ENCODE measurements at places on chromosomes 5 and 9. TPM values are rescaled to one million over a fixed set of nuclear protein-coding genes. Genes with fewer than 3 reads are reported as not detected.

PDE6A gene
- total RNA-seq = not detected

COL23A1 gene
- total RNA-seq = 0.22 TPM

PDCD1LG2 gene
- total RNA-seq = 0.08 TPM

NEUROG1 gene
- total RNA-seq = not detected

GRPEL2 gene
- total RNA-seq = 55.3 TPM

PCDHA9 gene
- total RNA-seq = not detected

SGCD gene
- total RNA-seq = not detected

IFNK gene
- not detected for total RNA-seq

- H3K27ac ChIP-seq = no peak overlapping the region
- H3K27me3 ChIP-seq = no peaks in the 10 kb centered on the region
- DNase-seq = no peak
- H3K4me3 ChIP-seq = no peak overlapping the region
These were observed 36.8 kb downstream of the ELL2 start for GRCh38 chr5:95924720-95925377.

DNA sequence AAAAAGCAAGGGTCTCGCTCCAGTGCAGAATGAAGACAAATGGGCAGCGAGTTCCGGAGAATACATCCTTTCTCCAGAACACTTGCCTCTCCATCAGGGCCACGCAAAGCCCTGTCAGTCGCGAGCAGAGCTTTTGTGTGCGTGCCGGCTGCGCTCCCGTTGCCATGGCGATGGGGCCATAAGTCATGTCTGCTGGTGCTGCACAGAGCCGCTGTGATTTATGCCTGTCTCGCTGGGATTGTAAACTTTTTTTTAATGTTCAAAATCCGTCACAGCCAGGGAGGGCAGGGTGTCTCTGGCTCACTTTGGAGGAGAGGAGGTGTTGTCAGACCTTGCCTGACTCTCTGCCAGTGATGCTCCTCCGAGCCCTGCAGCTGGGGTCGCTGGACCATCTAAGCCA lies 272.7 kb downstream of the TRIM32 start:
- peaks cover 2% of the 10 kb centered on the region for H3K4me1 ChIP-seq
- DNase-seq = no peak
- no peaks in the 10 kb centered on the region for H3K36me3 ChIP-seq
- no peak overlapping the region for H3K4me3 ChIP-seq
- no peak overlapping the region for H3K27ac ChIP-seq

- no peak overlapping the region for H3K27ac ChIP-seq
- no peak for DNase-seq
- no peaks in the 10 kb centered on the region for H3K27me3 ChIP-seq
- peaks cover 28% of the 10 kb centered on the region for H3K4me1 ChIP-seq
- no peak overlapping the region for H3K4me3 ChIP-seq
These were observed 98.2 kb downstream of the PCSK5 start for GRCh38 chr9:75988663-75989062.

GRCh38 chr5:40332970-40333369 lies 346.7 kb upstream of the PTGER4 start:
- no peak overlapping the region for H3K4me3 ChIP-seq
- peaks cover 7% of the 10 kb centered on the region for H3K36me3 ChIP-seq

- H3K27ac ChIP-seq = no peak overlapping the region
- no peaks in the 10 kb centered on the region for H3K36me3 ChIP-seq
- H3K27me3 ChIP-seq = peaks cover 4% of the 10 kb centered on the region
- no peak for DNase-seq
- no peak overlapping the region for H3K4me3 ChIP-seq
- no peaks in the 10 kb centered on the region for H3K4me1 ChIP-seq
These were observed 329.6 kb downstream of the MED10 start for GRCh38 chr5:6048746-6049145.

- H3K4me1 ChIP-seq = no peaks in the 10 kb centered on the region
- no peak overlapping the region for H3K27ac ChIP-seq
- no peaks in the 10 kb centered on the region for H3K27me3 ChIP-seq
- DNase-seq = no peak
These were observed 17.3 kb upstream of the SLC12A7 start for GRCh38 chr5:1128977-1129710.

DNA sequence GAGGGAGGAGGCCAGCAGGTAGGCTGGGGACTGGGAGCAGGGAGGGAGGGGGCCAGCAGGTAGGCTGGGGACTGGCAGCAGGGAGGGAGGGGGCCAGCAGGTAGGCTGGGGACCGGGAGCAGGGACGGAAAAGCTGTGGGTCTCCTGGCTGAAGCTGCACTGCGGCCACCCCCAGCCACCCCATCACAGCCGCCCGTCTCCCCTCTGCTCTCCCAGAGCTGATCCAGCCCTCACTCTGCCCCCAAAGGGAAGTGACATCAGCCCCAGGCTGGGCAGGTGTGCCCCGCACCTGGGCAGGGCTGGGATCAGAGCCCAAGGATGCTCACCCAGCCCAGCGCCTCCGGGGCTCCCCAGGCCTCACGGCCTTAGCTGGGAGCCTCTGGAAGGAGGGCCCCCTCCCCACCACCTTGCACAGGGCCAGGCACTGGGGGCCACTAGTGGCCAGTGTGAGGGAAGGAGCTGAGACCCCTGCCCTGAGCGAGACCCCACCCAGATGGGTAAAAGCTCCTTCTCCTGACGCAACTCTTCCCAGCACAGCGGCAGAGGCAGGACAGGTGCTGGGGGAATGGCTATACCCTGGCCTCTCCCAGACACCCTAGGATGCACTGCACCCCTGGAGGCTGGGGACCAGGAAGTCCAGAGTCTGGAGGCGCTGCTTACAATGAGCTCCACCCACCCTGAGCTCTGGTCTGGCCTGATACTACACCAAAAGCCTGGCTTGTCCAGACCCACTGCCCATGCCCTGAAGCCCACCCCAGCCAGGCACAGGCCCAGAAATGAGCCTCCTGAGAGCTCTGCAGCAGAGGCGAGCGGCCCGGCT lies 11.6 kb downstream of the AGPAT2 start:
- no peak overlapping the region for H3K27ac ChIP-seq
- no peaks in the 10 kb centered on the region for H3K36me3 ChIP-seq
- H3K4me3 ChIP-seq = no peak overlapping the region
- DNase-seq = no peak
- H3K27me3 ChIP-seq = no peaks in the 10 kb centered on the region

Measured in activated naive CD8-positive, alpha-beta T cell treated with anti-CD3 and anti-CD28 coated beads for 36 hours (primary cell).